ENCODE measurements at places on chromosomes 3 and 15. TPM values are rescaled to one million over a fixed set of nuclear protein-coding genes. Genes with fewer than 3 reads are reported as not detected.

DNA sequence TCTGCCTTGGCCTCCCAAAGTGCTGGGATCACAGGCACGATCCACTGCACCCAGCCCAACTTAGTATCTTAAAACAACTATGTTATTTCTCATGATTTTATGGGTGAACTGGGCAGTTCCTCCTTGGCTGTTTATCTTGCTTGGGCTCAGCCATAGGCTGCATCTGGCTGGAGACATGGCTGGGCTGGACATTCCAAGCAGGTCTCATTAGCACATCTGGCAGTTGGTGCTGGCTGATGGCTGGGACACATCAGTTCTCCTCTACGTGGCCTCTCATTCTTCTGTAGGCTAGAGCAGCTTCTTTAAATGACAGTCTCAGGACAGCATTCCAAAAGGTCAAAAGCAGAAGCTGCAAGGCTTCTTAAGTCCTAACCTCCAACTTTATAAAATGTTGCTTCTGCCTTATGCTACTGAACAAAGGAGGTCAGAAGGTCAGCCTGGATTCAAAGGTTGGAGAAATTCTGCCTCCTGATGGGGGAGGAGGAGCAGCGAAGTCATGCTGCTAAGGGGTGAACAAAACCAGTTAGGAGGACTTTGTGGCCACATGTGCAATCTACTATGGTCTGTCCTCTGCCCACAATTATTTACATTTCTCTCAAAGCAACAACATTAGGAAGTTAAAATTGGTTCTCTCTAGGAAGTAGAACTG lies 144.0 kb downstream of the AQP9 start:
- H3K27me3 ChIP-seq: no peaks in the 10 kb centered on the region
- no peak overlapping the region for H3K4me3 ChIP-seq
- no peaks in the 10 kb centered on the region for H3K36me3 ChIP-seq
- H3K4me1 ChIP-seq: no peaks in the 10 kb centered on the region

- no peaks in the 10 kb centered on the region for H3K27me3 ChIP-seq
- no peak for DNase-seq
Measured at GRCh38 chr15:87557881-87558280, 698.7 kb downstream of the NTRK3 start.

GRCh38 chr3:30475809-30476178 lies 130.6 kb upstream of the TGFBR2 start:
- no peak for DNase-seq
- H3K27me3 ChIP-seq: no peaks in the 10 kb centered on the region
- peaks cover 12% of the 10 kb centered on the region for H3K4me1 ChIP-seq
- H3K36me3 ChIP-seq: no peaks in the 10 kb centered on the region

DNA sequence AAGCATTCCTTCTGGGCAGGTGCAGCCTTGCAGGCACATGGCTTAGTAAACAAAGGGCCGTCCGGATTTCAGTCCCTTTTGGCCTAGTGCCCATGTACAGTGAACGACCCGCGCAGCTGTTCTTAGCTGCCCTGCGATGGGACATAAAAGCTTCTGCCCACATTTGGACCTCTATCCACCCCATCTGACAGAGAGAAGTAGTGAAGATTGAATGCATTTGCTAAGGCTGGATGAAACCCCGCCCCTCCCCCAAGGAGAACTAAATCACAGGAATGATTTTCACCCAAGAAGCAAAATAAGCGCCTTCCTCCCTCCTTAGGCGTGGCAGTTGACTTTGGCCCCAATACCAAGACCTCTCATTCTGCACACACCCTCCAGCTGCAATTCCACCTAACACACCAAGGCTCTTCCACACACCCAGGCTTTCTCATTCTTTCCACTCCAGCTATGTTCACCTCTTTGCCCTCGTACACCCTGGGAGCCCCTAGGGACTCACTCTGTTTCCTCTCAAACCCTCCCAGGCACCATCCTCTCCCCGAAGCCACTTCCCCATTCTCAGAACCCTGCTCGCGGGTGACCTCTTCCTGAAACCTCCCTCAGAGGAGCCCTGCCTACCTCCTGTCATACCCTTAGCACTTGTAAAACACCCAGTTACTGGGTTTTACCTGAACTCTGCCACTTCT lies 14.1 kb upstream of the HRH1 start:
- DNase-seq: peak; percentile 87
- H3K4me3 ChIP-seq: no peak overlapping the region
- peak overlapping the region; percentile 72 for H3K27ac ChIP-seq
- H3K36me3 ChIP-seq: no peaks in the 10 kb centered on the region
- H3K27me3 ChIP-seq: no peaks in the 10 kb centered on the region

DNA sequence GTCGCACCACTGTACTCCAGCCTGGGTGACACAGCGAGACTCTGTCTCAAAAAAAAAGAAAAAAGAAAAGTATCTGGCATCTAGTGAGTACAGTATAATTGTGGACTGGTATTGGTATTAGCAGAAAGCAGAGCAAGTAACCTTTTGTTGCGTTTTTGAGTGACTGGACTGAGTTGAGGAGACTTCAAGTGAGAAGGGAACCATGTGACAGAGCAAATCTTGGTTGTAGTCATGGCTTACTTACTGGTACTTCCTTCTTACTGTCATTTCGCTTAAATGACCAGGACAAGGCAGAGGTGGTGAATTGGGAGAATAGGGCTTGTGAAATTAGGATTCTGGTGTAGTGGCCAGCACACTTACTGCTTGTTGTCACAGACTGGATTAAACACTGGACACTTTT lies 20.6 kb downstream of the RTF1 start:
- DNase-seq: no peak
- no peaks in the 10 kb centered on the region for H3K27me3 ChIP-seq
- no peaks in the 10 kb centered on the region for H3K4me1 ChIP-seq
- no peaks in the 10 kb centered on the region for H3K36me3 ChIP-seq

DNA sequence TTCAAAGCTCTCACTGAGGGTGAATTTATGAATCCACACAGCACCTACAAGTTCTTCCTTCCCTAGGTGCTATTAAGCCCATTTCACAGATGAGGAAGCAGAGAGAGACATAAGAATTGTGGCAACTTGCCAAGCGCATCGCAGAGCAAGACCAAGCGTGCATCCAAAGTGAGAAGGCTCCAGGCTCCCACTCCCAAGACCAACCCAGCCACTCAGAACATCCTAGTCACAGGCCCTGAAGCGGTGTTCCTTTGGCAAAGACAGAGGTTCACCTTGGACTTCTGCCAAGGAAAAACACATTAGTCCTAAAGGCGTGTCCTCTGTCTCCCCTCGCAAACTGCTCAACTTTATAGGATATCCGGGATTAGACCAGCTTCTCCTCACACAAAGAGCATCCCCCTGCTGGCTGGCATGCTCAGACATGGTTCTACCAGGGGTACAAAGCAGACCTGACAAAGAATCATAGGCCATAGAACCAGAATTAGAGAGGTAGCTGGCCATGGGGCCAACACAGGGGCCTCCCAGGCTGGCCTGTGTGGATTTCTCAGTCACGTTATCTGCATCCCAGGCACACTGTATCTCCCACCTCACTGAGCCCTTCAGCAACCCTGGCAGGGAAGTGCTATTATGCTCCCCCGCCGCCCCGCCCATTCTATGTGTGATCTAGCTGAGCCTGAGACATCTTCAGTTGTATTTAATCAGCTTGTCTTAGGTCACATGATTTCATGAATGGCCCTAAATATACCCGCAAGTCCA lies 160.2 kb downstream of the FOXP1 start:
- H3K4me3 ChIP-seq: no peak overlapping the region
- no peaks in the 10 kb centered on the region for H3K36me3 ChIP-seq
- peaks cover 5% of the 10 kb centered on the region for H3K4me1 ChIP-seq
- no peaks in the 10 kb centered on the region for H3K27me3 ChIP-seq
- peak; percentile 49 for DNase-seq

DNA sequence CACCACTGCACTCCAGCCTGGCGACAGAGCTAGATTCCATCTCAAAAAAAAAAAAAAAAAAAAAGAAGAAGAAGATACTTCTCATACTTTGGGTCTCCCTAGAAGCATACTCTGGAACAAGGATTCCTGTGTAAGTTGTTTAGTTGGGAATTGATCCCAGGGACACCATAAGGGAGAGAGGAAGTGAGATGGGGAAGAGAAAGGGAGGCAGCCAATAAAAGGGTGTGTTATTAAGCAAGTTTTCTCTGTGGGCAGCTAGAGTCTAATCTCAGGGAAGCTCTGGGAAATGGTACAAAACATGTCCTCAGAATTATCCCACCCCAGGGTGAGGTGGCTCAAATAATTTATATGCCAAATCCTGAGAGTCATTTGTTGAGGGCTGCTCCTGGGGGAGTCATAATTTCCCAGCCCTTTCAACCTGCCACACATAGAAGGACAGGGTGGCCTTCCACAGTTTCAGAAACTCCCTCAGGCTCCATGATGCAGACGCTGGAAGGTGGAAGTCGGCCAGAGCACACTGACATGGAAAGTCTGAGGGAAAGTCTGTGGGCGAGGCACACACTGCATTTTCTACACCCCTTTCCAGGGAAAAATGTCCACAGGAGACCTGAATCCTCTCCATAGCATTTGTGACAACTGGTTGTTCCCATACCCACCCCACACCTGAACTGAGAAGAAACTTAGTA lies 86.4 kb upstream of the SLC4A7 start:
- no peaks in the 10 kb centered on the region for H3K36me3 ChIP-seq
- H3K4me1 ChIP-seq: no peaks in the 10 kb centered on the region
- no peak overlapping the region for H3K27ac ChIP-seq
- H3K27me3 ChIP-seq: no peaks in the 10 kb centered on the region

DNA sequence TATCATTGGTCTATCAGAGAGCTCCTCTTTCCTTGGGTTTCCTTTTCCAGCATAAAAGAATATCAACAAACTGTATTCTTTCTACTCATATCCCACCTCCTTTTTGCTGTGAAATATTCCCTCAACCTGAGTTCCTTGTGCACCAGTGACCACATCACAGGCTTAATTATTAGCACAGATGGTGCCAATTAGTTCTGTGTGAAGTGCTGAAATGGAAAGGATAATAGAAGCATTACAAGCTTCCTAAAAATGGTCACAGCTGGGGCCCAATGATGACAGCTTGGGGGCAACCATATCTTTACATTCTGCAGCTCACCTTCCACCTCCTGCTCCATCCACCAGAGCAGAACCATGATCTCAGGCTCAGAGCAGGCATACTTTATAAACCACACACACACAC lies 84.6 kb downstream of the ANO10 start:
- no peaks in the 10 kb centered on the region for H3K36me3 ChIP-seq
- no peaks in the 10 kb centered on the region for H3K27me3 ChIP-seq
- H3K4me3 ChIP-seq: no peak overlapping the region
- no peaks in the 10 kb centered on the region for H3K4me1 ChIP-seq

- no peak overlapping the region for H3K4me3 ChIP-seq
- DNase-seq: no peak
- no peaks in the 10 kb centered on the region for H3K4me1 ChIP-seq
- H3K27ac ChIP-seq: no peak overlapping the region
- H3K27me3 ChIP-seq: no peaks in the 10 kb centered on the region
Measured at GRCh38 chr3:138200424-138200823, 13.3 kb downstream of the ARMC8 start.

The C3orf80 gene
- 1.9 TPM for total RNA-seq

DNA sequence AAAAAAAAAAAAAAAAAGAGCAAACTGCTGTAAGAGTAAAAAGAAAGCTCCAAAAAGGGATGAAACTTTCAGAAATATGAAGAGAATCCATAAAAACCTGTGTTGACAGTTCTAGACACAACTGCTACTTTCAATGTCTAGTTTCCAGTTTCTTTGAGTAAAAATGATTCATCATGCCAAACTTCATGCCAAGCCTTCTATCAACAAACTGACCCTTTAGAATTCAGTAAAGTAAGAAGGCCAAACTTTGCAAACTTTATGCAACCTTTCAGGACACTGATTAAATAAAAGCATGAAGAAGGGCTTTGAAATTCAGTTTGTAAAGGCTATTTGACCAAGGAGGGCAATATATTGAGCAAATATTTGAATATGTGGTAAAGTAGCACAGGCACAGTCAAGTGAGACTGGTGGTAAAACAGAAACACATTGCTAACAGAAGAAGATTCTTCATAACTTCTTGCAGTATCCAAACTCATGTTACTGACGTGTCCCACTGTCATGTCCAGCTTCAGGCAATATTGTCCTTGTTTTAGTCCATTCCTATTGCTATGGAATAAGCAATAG lies 56.3 kb upstream of the CFAP20DC start:
- H3K4me3 ChIP-seq: no peak overlapping the region
- no peaks in the 10 kb centered on the region for H3K36me3 ChIP-seq
- no peaks in the 10 kb centered on the region for H3K4me1 ChIP-seq
- DNase-seq: no peak

The MORC1 gene
- not detected for total RNA-seq

GRCh38 chr3:46711305-46711704 lies 6.4 kb downstream of the PRSS50 start:
- H3K27me3 ChIP-seq: no peaks in the 10 kb centered on the region
- DNase-seq: no peak

The DPPA2 gene
- total RNA-seq: not detected

DNA sequence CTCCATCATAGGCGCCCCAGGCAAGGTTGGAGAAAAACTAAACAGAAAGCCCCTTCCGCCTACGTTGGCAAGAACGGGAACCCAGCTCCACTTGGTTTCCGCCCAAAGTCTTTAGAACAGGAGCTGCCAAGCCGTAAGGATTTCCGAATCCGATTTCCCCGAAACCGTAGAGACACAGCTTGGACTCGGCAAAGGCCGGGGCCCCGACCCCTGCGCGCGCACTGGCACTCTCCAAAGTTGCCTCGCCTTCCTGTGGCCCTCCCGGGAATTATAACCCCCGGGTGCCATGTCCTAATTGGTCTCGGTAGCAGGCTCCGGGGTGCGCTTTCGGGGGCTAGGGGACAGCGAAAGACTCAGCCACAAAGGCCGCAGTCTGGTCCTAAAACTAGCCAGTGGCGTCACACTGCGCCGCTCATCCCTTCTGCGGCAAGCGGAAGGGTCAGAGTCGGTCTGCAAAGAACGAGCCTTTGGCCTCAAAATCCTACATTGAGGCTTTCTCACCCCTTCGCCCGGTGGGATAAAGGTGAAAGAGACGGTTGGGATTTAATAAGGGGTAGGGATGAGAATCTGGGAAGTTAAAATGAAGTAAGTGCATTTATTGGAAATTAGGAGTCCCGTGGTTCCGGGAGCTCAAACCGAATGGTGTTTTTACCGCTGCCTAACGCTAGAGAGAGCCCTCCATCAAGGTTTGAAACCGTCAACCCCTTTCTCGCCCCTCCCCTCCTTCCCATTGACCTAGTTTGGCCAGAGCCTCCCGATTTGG lies 6.8 kb downstream of the BCL6 start:
- no peaks in the 10 kb centered on the region for H3K36me3 ChIP-seq
- DNase-seq: peak; percentile 94
- no peaks in the 10 kb centered on the region for H3K27me3 ChIP-seq
- peaks cover 3% of the 10 kb centered on the region for H3K4me1 ChIP-seq
- peak overlapping the region; percentile 54 for H3K4me3 ChIP-seq

DNA sequence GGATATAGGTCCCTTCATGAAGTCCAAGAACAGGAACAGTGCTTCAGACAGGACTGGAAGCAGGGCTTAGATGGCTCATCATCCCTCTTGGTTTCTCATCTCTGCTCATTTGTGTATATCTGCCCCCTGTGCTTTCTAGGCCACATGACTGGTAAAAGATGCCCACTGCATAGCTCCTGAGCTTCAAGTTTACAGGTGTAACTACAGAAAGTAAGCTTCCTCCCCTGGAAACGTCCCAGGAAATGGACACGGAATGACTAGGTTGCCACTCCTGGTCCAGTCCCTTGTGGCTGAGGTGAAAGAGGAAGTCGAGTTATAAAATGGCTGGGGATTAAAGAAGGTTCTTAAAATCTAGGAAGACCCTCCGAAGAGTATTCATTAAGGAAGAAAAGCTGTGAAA lies 32.5 kb downstream of the MYO5A start:
- no peaks in the 10 kb centered on the region for H3K27me3 ChIP-seq
- DNase-seq: no peak
- H3K27ac ChIP-seq: no peak overlapping the region
- no peaks in the 10 kb centered on the region for H3K4me1 ChIP-seq

The KPNA4 gene
- 60.6 TPM for total RNA-seq
